ENCODE measurements at places on chromosomes 1 and 21. TPM values are rescaled to one million over a fixed set of nuclear protein-coding genes. Genes with fewer than 3 reads are reported as not detected.

DNA sequence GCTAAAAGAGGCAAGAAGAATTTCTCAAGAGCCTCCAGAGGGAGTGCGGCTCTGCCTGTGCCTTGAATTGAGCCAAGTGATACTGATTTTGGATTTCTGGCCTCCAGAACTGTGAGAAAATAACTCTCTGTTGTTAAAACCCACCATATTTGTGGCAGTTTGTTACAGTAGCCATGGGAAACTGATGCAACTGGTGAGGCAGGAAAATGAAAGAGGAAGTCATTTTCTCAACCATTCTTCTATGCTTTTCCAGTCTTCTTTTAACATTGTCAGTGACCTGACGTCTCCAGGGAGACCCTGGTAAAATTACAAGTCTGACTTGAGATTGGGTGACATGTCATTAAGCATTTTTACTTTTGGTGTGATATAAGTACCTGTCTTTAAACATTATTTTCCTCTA, 5.8 kb downstream of the OR6P1 start:
- no peaks in the 10 kb centered on the region for H3K4me1 ChIP-seq
- no peak overlapping the region for H3K27ac ChIP-seq
- no peaks in the 10 kb centered on the region for H3K27me3 ChIP-seq
- H3K4me3 ChIP-seq, result no peak overlapping the region
- H3K36me3 ChIP-seq, result no peaks in the 10 kb centered on the region

- H3K27ac ChIP-seq, result no peak overlapping the region
- no peak overlapping the region for H3K4me3 ChIP-seq
- no peaks in the 10 kb centered on the region for H3K27me3 ChIP-seq
- DNase-seq, result no peak
Observed at GRCh38 chr21:21238629-21239400, 240.6 kb downstream of the NCAM2 start.

DNA sequence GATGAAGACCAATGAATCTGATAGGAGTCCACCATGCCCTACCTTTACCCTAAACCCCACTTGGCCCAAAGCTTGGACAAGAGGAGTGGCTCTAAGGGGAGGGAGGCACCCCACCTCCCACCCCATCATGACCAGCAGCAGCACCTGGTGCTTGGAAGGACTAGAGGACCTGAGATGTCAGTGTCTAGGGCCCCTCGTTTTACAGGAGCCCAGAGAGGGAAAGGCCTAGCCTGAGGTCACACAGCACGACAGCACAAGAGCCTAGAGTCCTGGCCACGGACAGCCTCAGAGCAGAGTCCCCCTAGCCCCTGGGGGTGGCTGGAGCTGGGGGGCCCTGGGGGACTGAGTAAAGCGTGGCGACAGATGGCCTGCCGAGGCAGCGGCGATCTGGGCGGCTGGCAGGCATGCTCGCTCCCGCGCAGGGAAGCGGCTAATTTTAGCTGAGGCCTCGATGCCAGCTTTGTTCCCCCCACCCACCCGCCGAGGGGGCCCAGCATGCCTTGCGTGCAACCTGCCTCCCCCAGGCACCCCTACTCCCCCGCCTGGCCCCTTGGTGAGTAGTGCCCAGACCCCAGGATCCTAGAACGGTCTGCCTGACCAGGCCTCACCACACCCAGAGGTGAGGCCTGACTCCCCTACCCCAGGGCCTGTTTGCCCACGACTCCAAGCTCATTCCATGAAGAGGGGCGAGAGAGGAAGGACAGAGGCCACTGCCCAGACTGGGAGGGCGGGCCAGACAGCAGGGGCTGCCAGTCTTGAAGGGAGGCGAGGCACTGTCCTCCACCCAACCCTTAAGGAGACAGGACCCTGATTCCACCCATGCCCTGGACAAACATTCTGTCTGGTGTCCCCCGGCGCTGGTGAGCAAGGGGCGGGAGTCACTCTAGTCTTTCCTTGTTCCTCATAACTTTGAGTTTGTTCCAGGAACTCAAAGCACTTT, 39.0 kb downstream of the AHDC1 start:
- peaks cover 92% of the 10 kb centered on the region for H3K4me1 ChIP-seq
- DNase-seq, result no peak
- H3K27ac ChIP-seq, result peak overlapping the region; percentile 91

- H3K36me3 ChIP-seq, result no peaks in the 10 kb centered on the region
- H3K4me1 ChIP-seq, result peaks cover 44% of the 10 kb centered on the region
- no peak overlapping the region for H3K27ac ChIP-seq
- peak overlapping the region; percentile 10 for H3K4me3 ChIP-seq
Observed at GRCh38 chr1:208131621-208132286, 112.4 kb downstream of the PLXNA2 start.

DNA sequence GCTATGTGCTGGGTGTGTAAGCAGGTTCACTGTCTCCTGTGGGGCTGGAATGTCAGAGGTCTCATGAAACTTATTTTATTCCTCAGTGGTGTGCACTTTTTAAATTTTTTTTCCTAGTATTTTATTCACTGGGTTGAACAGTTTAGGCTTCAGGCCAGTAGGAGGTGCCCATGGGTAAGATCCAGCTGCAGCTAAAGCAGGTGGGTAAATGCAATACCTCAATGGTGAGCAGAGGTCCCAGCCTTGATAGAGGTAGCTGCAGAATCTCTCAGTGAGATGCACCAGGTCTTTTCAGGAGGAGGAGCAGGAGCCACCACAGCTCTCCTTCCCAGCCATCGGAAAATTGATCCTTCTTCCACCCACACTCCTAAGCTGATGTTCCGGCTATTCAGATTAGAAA, 12.6 kb upstream of the OR6N2 start:
- H3K36me3 ChIP-seq, result no peaks in the 10 kb centered on the region
- H3K27me3 ChIP-seq, result no peaks in the 10 kb centered on the region
- peak; percentile 41 for DNase-seq
- no peak overlapping the region for H3K27ac ChIP-seq

DNA sequence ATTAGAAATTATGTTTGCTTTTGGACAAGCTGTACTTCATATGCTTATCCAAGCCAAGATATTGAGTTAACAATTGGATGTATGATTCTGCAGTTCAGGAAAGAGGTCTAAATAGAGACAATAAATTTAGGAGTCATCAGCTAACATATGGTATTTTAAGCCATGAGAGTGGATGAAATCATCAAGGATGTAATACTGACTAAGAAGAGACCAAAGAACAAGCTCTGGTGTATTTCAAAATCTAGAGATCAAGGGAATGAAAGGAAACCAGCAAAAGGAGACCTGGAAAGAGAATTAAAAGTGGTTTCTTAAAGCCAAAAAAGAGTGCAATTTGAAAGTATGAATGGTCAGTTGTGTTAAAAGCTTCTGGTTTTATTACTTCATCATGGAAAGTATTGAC, 183.6 kb upstream of the BEND5 start:
- no peaks in the 10 kb centered on the region for H3K27me3 ChIP-seq
- DNase-seq, result no peak
- H3K4me3 ChIP-seq, result no peak overlapping the region
- no peak overlapping the region for H3K27ac ChIP-seq
- H3K36me3 ChIP-seq, result no peaks in the 10 kb centered on the region

- no peak overlapping the region for H3K27ac ChIP-seq
- no peak overlapping the region for H3K4me3 ChIP-seq
- H3K4me1 ChIP-seq, result peaks cover 30% of the 10 kb centered on the region
- no peaks in the 10 kb centered on the region for H3K27me3 ChIP-seq
Observed at GRCh38 chr1:17768651-17769241, 13.6 kb downstream of the ACTL8 start.

GRCh38 chr1:78104322-78104721, 58.6 kb downstream of the GIPC2 start:
- no peaks in the 10 kb centered on the region for H3K27me3 ChIP-seq
- H3K4me3 ChIP-seq, result no peak overlapping the region
- H3K4me1 ChIP-seq, result no peaks in the 10 kb centered on the region
- H3K36me3 ChIP-seq, result no peaks in the 10 kb centered on the region
- no peak for DNase-seq

DNA sequence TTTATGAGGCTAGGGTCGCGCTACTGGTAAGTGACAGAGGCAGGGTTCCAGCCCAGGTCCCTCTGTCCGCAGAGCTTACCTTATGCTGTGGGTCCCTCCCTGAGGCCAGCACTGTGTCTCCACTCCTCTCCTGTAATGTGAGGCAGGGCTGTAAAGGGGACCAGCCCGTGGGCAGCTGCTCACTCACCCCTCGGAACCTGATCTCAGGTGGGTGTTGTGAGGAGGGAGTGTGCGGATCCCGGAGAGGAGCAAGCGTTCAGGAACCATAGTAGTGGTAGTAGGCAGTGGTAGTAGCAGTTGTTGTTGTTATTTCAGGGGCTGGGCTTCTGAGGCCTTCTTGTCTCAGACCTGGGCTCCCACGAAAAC, 1.7 kb downstream of the ZC3H12A start:
- H3K4me1 ChIP-seq, result peaks cover 11% of the 10 kb centered on the region
- H3K36me3 ChIP-seq, result no peaks in the 10 kb centered on the region
- H3K27ac ChIP-seq, result no peak overlapping the region
- DNase-seq, result no peak
- H3K27me3 ChIP-seq, result peaks cover 36% of the 10 kb centered on the region
- no peak overlapping the region for H3K4me3 ChIP-seq

DNA sequence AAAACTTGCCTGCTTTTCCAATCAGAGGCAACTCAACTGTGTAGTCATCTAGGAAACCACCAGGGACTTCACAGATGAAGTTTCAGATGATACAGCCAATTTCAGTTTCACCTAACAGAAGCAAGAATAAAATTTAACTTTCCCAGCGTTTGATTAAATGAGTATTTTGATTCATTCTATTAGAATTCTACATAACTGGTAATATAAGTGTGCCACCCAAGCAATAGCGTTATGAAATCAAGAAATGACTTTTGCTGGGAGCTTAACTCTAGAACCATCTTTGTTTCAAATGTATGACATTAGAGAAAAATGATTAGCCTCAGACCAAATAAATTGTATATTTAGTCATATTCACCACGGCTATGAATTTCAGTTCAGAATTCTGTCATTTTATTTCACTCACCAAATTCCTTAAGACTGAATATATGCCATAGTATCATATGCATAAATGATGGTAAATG, 239.3 kb downstream of the NRIP1 start:
- no peak overlapping the region for H3K27ac ChIP-seq
- H3K27me3 ChIP-seq, result no peaks in the 10 kb centered on the region
- H3K36me3 ChIP-seq, result no peaks in the 10 kb centered on the region
- no peak for DNase-seq
- H3K4me3 ChIP-seq, result no peak overlapping the region
- no peaks in the 10 kb centered on the region for H3K4me1 ChIP-seq

GRCh38 chr1:233897325-233898162, 6.9 kb upstream of the SLC35F3 start:
- H3K36me3 ChIP-seq, result no peaks in the 10 kb centered on the region
- H3K4me1 ChIP-seq, result no peaks in the 10 kb centered on the region
- DNase-seq, result no peak
- H3K4me3 ChIP-seq, result no peak overlapping the region

- no peaks in the 10 kb centered on the region for H3K36me3 ChIP-seq
- DNase-seq, result no peak
- H3K27ac ChIP-seq, result no peak overlapping the region
- peaks cover 3% of the 10 kb centered on the region for H3K4me1 ChIP-seq
- no peak overlapping the region for H3K4me3 ChIP-seq
Observed at GRCh38 chr1:198929961-198930599, 291.2 kb downstream of the PTPRC start.

DNA sequence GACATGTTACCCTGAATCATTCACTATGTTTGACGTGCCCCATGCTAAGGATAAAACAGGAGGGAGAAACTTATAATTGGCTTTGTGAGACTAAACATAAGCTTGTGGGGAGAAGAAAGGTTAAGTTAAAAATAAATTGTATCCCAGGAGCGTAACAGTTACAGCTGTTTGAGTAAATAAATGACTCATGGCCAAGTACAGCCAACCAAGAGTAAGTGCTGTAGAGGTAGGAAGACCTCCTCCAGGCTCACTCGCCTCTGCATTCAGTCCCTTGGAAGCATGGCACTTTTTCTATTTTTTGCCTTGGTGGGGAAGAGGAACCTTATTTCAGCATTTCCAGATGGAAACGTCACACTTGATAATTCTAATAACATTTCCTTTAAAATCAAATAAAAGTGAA, 116.5 kb downstream of the ZP4 start:
- no peak overlapping the region for H3K4me3 ChIP-seq
- no peaks in the 10 kb centered on the region for H3K27me3 ChIP-seq
- H3K36me3 ChIP-seq, result no peaks in the 10 kb centered on the region
- DNase-seq, result no peak
- no peaks in the 10 kb centered on the region for H3K4me1 ChIP-seq

GRCh38 chr1:17642943-17643342, 103.4 kb downstream of the ARHGEF10L start:
- no peak overlapping the region for H3K27ac ChIP-seq
- H3K27me3 ChIP-seq, result no peaks in the 10 kb centered on the region
- no peak overlapping the region for H3K4me3 ChIP-seq

- DNase-seq, result no peak
- no peaks in the 10 kb centered on the region for H3K27me3 ChIP-seq
- no peak overlapping the region for H3K4me3 ChIP-seq
- no peak overlapping the region for H3K27ac ChIP-seq
Observed at GRCh38 chr1:54395281-54395934, 10.8 kb downstream of the SSBP3 start.

AVPR1B gene
- not detected for total RNA-seq

PLA2G4A gene
- total RNA-seq, result 0.81 TPM

DDR2 gene
- 0.69 TPM for total RNA-seq

IFI44L gene
- total RNA-seq, result not detected

AXDND1 gene
- 0.77 TPM for total RNA-seq

CHRM3 gene
- total RNA-seq, result 4.5 TPM

HCRTR1 gene
- 0.06 TPM for total RNA-seq

Measured in neural progenitor cell (in vitro differentiated cells).